Dorsolateral prefrontal cortex (tissue), 122 donors: ENCODE measurements at places on chromosomes 16 and 17.

GRCh38 chr17:74857191-74857590, 2.5 kb downstream of the GRIN2C start:
- no peak for DNase-seq

- DNase-seq = no peak
Observed at GRCh38 chr17:42872251-42872965, 21.4 kb downstream of the AOC3 start.

GRCh38 chr17:42536372-42537155, 523 bp downstream of the NAGLU start:
- peak; percentile 79 for DNase-seq

DNA sequence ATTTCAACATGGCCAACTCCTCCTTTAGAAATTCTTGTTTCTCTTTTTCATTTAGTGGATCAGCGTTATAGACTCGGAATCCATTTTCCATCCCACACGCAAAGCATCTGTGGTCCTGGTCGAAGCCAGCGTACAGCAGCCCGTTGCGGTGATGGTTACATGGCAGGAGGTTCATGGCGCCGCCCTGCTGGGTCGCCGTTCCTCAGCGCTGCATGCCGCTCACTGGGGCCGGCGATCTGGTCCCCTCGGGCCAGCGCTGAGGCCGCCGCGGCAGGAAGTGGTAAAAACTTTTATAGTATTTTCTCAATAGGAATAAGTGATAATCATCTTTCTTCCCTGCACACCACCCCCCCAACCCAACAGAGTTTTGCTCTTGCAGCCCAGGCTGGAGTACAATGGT, 29.9 kb upstream of the RHOT1 start:
- no peak for DNase-seq
